ENCODE measurements at places on chromosomes 7 and 10.

DNA sequence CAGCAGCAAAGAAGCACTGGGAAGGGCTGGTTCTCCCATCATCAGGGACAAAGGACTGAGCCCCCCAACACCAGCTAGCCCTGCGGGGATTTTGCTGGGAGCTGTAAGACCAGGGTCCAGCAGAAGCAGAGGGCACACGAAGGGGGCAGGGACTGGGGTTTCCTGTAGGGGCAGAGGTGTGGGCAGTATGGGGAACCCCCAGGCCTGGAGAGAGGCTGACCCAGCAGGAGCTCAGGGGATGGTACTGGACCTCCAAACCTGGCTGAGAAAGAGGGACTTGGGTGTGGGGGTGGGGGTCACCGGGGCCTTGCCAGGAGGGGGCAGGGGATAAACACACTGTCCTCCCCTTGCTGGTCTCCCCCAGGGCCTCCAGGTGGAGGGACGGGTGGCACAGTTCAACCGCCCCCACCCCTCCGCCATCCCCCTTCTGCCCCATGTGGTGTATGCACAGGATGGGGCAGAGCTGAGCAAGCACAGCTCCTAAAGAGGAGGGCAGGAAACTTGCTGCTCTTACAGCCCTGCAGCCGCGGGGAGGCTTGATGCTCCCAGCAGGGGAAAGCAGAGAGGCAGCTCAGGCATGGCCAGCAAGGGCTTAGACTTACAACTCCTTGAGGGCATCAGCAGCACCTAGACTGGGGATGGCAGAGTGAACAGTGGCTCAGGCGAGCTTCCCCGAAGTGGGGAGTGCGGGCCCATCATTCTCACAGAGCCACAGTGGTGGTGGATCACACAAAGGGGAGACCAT is 12.4 kb upstream of the RET start:
- DNase-seq: no peak

GRCh38 chr10:63224241-63224640 is 91.1 kb downstream of the NRBF2 start:
- DNase-seq: no peak

- DNase-seq: no peak
Measured at GRCh38 chr10:43870968-43871439, 222.3 kb upstream of the ZNF32 start.

GRCh38 chr7:123210986-123211385 is 11.2 kb upstream of the SLC13A1 start:
- DNase-seq: no peak

DNA sequence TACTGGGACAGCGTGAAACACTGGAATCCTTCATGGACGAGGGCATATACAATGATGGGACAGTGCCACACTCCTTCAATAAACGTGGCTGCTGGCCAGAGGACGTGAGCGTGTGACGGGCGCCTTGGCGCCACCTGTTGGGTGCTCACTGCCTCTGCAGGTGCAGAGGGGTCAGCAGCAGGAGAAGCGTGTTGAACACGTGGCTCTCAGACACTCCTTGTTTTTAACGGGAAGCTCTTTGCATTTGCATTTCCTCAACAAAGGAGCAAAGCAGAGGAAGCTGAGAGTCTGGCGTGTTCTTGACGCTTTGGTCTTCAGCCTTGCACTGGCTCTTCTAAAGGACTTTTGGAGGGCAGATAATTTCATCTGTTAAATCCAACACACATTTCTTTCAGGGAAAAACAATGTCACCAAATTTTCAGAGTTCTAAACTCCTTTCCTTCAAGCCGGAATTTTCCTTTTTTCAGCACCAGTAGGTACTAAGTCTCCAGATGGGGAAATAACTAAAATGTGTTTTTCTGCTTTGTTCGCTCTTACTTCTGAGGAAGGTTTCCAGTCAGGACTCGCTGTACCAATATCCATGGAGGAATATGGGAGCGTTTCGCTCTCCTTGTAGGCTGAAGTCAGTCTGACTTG is 2.9 kb upstream of the GET4 start:
- peak; percentile 77 for DNase-seq

- no peak for DNase-seq
Measured at GRCh38 chr7:75729851-75730274, 8.9 kb downstream of the HIP1 start.
